Aorta (tissue), 5 donors: ENCODE measurements at places on chromosomes 5 and 9.

- no peak for DNase-seq
These were observed 105.6 kb upstream of the PCA3 start for GRCh38 chr9:76658510-76659231.

GRCh38 chr9:9997585-9997984, 615.2 kb downstream of the PTPRD start:
- no peak for DNase-seq

DNA sequence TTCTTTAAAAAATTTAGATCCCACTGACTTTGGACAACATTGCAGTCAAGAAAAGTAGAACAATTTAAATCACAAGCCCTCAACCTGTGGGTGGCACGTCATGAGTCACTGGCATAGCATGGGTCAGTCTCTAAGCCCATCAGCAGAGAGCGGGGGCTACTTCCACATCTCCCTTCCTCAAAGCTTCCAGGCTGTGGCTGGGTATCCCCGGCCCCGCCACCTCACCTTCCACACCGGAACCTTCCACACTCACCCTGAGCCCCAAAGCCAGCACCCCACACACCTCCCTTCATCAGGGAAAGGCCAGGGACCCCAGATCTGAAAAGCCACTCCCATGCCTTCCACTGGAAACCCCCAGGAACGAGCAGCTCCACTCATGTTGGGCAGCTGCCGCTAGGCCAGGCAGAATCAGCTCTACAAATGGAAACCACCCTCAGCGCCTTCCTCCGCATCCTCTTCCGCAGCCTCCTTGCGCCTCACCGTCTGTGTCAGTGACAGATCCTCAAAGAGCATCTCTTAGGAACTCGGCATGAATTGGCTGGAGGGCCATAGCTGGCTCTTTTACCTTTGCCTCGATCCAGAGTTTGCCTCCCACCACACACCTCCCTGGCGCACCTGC, 156.5 kb downstream of the ERCC6L2 start:
- DNase-seq: no peak

DNA sequence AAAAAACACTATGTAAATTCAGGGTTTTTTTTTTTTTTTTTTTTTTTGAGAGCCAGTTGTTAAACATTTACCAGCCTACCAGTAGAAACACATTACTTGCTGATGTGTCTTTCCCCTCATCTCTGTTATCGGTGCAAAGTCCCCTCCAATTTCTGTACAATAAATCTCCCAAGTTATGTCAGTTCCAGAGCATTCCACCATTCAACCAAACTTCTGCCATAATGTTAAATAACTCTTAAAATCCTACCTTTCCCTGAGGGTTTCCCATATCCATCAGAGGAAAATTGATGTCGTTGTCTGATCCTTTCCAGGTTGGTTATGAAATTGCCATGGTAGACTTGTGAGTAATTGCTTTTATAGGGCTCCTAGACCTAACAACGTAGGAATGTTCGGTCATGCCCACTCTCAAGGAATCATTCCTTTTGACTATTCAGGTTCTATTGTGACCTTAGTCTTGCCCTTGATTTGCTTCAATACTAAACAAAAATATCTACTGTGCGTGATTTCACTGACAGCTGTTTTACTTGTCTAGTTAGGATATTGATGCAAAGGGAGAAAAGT, 5.6 kb upstream of the PPP2R2B start:
- no peak for DNase-seq

- DNase-seq: no peak
These were observed 107.0 kb downstream of the CDH6 start for GRCh38 chr5:31300501-31300900.

DNA sequence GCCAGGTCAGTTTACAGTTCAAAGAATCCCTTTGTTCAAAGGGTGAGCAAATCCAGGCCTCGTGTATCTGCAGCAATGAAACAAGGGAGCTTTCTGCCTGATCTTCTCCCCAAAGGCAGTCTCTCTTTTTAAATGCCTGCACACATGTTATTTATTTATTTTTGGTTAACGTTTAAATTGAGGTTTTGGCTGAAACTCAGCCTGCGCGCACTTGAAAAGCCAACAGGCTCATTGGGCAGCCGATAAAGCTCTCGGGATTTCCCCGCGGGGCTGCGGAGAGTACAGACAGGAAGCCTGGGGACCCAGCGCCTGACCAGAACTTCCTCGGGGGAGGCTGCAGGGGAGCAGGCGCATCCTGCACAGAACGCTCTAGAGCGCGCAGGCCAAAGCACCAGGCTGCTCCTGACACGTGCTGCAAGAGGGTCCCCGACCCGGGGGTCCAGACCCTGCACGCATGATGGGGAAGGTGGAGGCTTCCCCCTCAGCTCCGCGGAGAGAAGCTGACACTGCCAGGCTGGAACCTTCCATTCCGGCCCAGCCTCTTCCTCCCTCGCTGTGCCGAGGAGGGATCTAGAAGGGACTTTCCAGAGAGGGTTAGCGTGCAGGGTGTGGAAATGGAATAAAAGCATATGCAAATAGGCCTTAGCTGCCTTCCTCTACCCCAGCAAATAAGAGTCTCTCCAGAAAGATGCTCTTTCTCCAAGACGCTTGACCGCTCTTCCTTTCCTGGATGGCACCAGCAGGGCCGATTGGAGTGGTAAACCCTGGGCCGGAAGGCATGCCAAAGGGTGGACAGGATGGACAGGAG, 46.1 kb downstream of the PTTG1 start:
- DNase-seq: peak; percentile 89

- DNase-seq: no peak
These were observed 280.5 kb upstream of the ADAMTS16 start for GRCh38 chr5:4859500-4860235.

- no peak for DNase-seq
These were observed 262.9 kb downstream of the PIK3R1 start for GRCh38 chr5:68478301-68479095.

GRCh38 chr5:134083517-134083916, 31.0 kb upstream of the TCF7 start:
- no peak for DNase-seq

GRCh38 chr9:84781931-84782866, 112.7 kb downstream of the NTRK2 start:
- no peak for DNase-seq

DNA sequence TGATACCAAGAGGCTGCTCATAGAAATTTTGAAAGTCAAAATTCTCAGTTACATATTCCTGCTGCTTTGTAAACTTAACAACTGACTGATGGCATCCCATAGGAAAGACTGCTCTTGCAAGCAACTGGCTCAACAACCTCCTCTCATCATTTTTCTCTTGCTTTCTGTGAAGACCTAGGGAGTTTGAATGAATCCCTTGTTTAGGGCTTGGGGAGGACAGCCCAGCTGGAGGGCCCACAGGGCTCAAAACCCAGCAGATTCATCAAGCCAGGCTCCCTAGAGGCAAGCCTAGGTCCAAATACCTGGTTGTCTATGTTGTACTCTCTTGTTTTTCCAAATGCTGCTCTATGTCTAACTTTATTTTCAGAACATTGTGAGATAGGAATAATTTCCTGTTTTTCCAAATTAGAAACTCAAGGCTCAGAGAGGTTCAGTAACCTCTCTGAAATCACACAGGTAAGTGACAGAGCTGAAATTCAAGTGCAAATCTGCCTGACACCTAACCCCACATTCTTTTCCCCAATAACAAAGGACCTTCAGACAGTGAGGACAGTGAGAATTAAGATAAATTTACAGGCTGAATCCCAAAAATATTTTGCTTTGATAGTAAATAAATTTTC, 558.9 kb upstream of the KLF4 start:
- no peak for DNase-seq

DNA sequence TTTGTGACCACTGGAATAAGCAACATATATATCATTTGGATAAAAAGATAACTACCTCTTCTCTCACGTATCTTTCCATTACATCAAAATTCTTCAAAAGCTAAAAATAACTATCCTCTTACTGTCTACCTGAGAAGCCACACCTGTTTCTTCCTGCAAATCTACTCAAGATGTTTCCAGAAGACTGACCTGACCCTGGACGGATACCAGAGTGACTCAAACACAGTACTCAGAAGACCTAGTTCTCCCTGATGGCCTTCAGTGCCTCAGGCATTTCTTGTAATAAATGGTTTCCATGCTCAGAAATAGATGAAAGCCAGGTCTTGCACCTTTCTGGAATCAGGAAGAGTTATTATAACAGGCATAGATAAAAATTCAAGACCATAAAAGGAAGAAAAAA, 245.9 kb upstream of the PIK3R1 start:
- no peak for DNase-seq

DNA sequence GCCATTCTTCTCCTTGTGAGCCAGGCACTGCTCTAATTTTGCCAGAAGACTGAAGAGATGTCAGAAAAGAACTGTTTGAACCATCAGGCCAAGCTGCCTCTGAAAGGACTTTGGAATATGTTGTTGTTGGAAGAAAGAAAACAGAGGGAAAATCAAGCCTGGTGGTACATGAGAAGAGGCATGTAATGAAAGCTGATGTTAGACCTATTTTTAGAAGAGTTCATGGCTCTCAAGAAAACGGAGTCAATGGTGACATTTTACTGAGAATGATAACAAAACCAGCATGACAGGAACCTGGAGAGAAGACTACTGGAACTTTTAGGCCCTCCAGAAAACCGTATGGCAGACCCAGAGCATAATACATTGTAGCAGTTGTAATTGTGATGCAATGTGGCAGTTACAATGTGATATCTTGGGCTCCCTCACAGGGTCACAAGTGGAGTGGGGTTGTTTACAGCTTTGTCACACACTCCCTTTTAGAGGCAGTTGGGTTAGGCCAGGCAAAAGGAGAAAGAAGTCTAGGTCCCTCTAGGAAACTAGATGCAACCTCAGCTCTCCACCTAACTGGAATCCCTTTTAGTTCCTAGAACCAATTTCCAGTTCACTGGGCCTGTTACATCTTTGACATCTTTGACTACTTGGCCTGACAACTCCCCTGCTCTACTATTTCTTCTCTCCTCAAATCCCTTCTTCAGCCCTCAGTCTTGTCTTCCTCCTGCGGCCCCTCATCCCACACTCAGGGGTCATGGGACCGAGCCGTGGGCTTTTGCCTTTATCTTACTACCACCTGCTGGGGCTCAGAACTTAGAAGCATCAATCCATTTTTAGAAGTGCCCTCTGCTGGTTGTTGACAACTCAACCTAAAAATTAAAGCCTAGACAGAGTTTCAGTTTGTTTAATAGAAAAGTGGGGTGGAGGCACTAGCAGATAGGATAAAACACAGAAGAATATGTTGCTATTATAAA, 61.2 kb upstream of the JAK2 start:
- DNase-seq: no peak

GRCh38 chr9:134593286-134594077, 48.1 kb upstream of the COL5A1 start:
- DNase-seq: no peak

DNA sequence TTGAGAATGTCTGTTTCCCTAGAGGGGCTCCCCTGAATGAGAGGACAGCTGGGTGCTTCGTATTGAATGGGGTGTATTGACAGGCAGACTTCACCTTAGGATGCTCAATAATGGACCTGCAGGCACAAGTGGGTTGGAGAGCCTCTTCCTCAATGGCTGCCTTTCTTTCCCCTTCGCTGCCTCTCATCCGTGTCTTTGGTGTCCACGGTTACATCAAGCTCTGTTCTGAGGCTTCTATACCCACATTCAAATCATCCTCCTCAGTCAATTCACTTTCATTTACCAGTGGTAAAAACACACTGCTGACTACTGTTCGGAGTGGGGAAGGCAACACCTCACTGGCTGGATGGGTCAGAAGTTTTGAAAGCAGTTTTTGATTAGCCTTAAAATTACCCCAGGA, 20.6 kb downstream of the LIX1 start:
- DNase-seq: no peak

GRCh38 chr9:38315085-38315595, 77.4 kb upstream of the ALDH1B1 start:
- DNase-seq: no peak

DNA sequence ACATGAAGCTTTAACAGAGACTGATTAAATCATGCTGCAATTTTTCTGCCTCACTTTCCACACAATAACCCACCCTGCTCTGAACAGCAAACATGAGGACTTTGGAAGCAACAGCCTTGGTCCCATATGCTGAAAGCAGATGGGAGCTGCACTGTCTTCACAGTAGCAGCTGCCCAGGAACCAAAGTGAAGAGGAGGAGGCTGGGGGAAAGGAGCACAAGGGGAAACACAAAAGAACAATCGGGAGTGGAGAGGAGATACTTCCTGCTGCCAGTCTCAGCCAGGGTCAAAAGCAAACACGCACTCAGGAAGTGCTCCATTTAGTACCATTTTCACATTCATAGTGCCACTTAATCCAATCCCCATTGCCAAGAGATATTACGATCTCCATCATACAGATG, 183.3 kb upstream of the PUM3 start:
- no peak for DNase-seq

DNA sequence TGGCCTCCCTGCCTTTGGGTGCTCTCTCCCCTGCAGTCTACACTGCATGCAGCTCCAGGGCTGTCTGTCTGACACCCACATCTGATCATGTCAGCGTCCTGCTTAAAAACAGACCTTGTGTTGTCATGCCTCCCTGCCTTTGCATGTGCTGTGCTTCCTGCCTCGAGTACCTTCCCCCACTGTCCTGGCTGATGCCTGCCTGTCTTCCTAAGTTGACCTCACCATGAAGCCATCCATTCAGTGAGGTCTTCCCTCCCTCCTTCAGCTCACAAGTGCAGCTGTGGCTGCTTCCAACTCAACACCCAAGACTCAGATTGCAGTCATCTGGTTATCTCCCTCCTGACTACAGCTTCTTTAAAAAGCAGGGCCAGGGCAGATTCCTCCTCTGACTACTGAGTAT, 5.5 kb downstream of the ANGPTL2 start:
- no peak for DNase-seq

DNA sequence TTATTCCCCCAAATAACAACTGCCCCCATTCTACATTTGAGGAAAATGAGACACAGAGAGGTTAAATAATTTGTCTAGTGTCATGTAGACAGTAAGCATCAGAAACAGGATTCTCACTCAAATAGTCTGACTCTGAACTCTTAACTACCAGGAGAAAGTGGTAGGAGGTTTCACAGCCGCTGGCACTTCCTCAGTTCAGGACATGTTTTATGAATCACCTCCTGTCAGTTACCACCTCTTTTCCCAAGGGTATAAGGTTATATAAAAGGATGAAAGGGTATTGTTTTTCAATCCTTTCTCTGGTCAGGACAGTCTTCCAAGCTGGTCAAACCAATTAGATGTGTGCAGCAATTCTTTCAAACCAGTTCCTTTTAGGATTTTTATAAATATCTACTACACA, 52.1 kb downstream of the TSSK1B start:
- DNase-seq: no peak

DNA sequence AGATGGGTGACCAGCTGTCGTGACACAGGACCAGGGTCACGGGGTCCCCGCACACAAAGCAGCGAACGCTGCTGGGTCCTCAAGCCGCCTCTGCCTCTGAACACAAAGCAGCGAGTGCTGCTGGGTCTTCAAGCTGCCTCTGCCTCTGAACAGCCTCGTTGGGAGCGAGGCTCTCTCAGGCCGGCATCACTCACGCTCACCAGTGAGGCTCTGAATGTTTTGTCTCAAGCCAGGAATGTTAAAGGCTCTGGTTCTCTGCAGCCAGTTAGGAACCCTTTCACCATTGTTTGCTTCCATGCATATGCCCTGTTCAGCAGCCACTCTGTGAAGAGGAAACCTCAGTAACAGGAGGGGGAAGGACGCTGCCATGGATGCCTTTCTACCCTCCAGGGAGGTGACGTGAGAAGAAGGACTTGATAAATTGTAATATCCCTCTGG, 82.7 kb upstream of the TAF11L2 start:
- no peak for DNase-seq
